ENCODE measurements at places on chromosomes 16 and 17. TPM values are rescaled to one million over a fixed set of nuclear protein-coding genes. Genes with fewer than 3 reads are reported as not detected.

GRCh38 chr16:7408700-7409365 lies 76.2 kb downstream of the RBFOX1 start:
- DNase-seq: no peak

GRCh38 chr16:86359571-86359970 lies 150.8 kb upstream of the FOXF1 start:
- no peak for DNase-seq

DNA sequence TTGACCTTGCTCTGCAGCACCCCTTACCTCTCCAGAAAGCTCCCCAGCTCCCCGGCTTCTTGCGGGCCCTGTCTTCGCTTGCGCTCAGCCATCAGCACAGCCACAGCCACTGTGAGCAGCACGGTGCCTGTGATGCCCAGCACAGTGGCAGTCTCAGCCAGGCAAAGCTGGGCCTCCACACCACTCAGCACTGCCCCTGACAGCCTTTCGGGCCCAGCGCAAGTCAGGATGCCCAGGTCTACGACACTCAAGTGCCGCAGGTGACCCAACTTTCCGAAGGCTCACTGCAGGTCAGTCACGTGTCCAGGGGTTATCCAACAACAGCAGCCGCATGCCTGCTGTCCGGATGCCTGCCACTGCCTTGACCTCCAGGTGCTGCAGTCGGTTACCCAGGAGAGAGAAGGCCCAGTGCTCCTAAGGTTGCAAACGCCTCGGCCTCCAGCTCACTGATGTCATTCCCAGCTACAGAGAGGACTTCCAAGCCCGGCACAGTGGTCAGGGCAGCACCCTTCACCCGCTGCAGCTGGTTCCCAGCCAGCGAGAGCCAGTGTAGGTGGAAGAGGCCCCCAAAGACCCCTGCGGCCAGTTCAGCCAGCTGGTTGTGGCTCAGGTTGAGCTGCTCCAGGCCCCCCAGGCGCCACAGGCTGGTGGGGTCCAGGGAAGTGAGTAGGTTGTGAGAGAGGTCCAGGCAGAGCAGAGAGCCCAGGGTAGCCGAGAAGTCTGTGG lies 8.9 kb upstream of the TMEM101 start:
- no peak for DNase-seq

- no peak for DNase-seq
These were observed 43.3 kb upstream of the NF1 start for GRCh38 chr17:31051506-31051905.

GRCh38 chr17:4004517-4005295 lies 40.5 kb upstream of the ATP2A3 start:
- DNase-seq: peak; percentile 25

GRCh38 chr17:2177235-2177811 lies 122.4 kb downstream of the HIC1 start:
- no peak for DNase-seq

DNA sequence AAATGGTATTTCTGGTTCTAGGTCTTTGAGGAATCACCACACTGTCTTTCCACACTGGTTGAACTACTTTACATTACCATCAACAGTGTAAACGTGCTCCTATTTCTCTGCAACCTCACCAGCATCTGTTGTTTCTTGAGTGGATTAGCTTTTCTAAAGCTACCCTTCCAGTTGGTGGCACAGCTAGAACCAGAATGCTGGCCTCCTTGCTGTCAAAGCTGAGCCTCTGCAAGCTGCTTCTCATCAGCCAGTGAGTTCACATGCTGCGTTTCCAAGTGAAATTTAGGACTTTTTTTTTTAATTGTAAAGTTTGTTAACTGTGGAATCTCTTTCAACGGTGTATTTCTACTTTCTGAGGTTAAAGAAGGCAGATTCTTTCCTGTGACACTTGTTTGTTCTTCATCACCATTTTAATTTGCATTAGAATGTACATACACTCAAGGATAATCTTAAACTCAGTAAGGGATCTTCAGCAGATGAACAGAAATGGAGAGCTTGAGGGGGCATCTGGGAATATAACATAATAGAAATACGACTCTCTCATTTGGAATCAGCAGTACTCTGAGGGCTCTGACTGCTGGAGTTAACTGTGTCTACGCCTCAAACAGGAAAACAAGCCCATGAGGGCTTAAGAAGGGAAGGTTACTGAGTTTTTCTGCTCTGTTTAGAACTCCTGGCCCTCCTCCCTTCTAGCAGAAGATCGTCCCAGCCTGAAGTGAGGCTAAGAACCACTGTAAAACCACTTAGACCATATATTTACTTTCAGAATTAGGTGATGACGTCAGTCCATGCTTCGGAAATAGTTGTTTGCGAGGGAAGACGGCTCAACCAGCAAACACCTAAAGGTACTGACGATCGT lies 148.4 kb upstream of the FAM20A start:
- DNase-seq: no peak

Gene RNF227
- total RNA-seq: 0.42 TPM

Data from SJSA1 (cell line).